ENCODE measurements at places on chromosomes 16 and 17. TPM values are rescaled to one million over a fixed set of nuclear protein-coding genes. Genes with fewer than 3 reads are reported as not detected.

The MT1M gene
- total RNA-seq: not detected

DNA sequence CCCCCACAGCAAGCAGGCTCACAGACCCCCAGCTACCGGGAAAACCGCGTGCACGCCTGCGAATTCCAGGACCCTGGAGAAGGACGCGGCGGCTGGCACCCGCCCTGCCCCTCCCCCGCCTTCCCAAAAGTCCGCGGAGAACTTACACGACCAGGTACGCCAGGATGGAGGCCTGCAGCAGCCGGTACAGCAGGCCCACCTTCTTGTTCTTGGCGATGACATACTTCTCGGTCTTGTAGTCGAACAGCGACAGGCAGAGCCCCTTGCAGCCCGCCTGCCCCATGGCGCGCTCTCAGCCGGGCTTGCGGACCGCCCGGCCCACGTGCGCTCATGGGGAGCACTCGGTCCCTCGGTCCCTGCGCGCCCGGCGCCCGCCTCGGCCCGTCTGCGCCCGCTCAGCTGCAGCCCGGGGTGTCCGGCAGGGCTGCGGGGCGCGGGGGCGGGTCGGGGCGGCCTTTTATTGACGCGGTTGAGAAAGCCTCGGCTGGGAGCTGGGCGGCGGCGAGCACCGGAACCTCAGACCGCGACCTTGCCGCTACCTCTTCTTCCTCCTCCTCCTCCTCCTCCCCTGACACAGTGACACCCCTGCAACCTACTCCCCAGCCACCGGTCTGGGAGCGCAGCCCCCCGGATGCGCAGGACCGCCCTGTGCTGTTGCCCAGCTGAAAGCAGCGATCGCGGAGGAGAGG, at the start of gene P2RX5:
TSS of gene P2RX5 (minus strand) at position 433 of the 689 bp plus-strand sequence. CDS start at position 283, 150 bp downstream.
- peak within 1 kb of the TSS; percentile 52 for H3K27ac ChIP-seq
- peak; percentile 29 for DNase-seq
- peak within 1 kb of the TSS; percentile 60 for H3K4me3 ChIP-seq
- H3K27me3 ChIP-seq: peaks cover 3% of the 10 kb centered on the region
- H3K4me1 ChIP-seq: peaks cover 52% of the 10 kb centered on the region
- H3K36me3 ChIP-seq: peaks cover 2% of the 10 kb centered on the region

The SLC5A10 gene
- 0.28 TPM for total RNA-seq

- no peaks in the 10 kb centered on the region for H3K4me1 ChIP-seq
- no peak overlapping the region for H3K4me3 ChIP-seq
- no peak for DNase-seq
- no peaks in the 10 kb centered on the region for H3K36me3 ChIP-seq
- no peaks in the 10 kb centered on the region for H3K27me3 ChIP-seq
These were observed 268.6 kb downstream of the HAPSTR1 start for GRCh38 chr16:9360075-9360474.

- no peaks in the 10 kb centered on the region for H3K27me3 ChIP-seq
- H3K4me3 ChIP-seq: no peak overlapping the region
- H3K36me3 ChIP-seq: no peaks in the 10 kb centered on the region
These were observed 68.6 kb downstream of the SDK2 start for GRCh38 chr17:73575470-73576221.

GRCh38 chr17:78301821-78302213, 58.1 kb downstream of the SOCS3 start:
- no peaks in the 10 kb centered on the region for H3K27me3 ChIP-seq
- H3K36me3 ChIP-seq: no peaks in the 10 kb centered on the region
- H3K27ac ChIP-seq: no peak overlapping the region
- H3K4me1 ChIP-seq: no peaks in the 10 kb centered on the region
- H3K4me3 ChIP-seq: no peak overlapping the region
- DNase-seq: no peak

DNA sequence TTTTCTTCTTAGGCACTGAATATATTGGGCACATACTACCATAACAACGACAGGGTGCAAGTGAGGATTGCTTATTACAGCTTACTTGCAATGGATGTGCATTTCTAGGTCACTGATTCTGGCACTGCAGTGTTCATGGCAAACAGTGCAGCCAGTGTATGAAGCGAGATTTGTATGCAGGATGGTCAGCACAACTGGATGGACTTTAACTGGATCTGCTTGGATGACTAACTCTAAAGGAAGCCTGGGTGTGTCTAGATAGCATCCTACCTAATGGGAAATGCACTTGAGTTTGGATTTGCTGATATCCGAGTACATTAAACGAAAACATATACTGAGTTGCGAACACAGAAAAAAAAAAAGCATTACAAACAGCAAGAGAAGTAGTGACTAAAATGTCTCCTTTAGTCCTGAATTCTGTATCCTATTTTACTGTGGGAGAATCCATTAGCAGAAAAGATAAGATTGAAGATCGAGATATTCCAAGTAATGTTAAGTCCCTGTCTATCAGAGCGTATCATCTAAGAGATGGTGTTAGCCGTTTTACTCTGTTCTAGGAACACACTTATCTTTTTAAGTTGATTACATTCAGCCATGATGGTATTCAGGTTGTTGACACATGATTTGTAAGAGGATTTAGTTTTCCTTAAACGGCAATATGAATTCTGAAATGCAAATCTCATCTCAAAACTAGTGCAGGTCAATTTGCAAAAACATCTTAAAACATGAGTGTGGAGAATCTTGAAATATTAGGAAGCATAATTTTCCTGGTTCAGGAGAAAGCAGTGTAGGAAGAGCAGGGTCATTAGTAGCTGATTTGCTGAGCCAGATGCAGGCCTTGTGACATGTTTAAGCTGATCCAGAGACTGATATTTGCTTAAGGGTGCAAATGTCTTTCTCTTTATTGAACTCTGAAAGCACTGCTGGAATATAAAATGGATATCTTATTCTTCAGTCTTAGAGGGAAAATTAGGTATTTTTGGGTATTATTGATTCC, 142.6 kb upstream of the CPHXL start:
- no peaks in the 10 kb centered on the region for H3K4me1 ChIP-seq
- H3K4me3 ChIP-seq: no peak overlapping the region
- H3K27me3 ChIP-seq: no peaks in the 10 kb centered on the region
- DNase-seq: no peak
- H3K36me3 ChIP-seq: no peaks in the 10 kb centered on the region
- no peak overlapping the region for H3K27ac ChIP-seq

The ALOX15B gene
- not detected for total RNA-seq

DNA sequence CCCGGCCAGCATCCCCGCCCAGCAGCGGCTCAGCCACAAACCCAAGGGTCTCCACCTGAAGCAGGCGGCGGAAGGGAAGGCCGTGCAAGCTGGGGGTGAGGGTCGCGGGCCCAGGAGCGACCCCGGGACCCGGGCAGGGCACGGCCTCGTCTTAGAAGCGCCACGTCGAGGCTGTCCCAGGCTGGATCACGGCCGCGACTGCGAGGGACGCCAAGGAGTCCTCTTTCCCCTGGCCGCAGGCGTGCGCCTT, 538 bp upstream of the CCNF start:
- H3K4me3 ChIP-seq: peak overlapping the region; percentile 70
- no peak overlapping the region for H3K27ac ChIP-seq
- H3K27me3 ChIP-seq: no peaks in the 10 kb centered on the region
- H3K36me3 ChIP-seq: peaks cover 12% of the 10 kb centered on the region
- peaks cover 19% of the 10 kb centered on the region for H3K4me1 ChIP-seq
- DNase-seq: no peak

DNA sequence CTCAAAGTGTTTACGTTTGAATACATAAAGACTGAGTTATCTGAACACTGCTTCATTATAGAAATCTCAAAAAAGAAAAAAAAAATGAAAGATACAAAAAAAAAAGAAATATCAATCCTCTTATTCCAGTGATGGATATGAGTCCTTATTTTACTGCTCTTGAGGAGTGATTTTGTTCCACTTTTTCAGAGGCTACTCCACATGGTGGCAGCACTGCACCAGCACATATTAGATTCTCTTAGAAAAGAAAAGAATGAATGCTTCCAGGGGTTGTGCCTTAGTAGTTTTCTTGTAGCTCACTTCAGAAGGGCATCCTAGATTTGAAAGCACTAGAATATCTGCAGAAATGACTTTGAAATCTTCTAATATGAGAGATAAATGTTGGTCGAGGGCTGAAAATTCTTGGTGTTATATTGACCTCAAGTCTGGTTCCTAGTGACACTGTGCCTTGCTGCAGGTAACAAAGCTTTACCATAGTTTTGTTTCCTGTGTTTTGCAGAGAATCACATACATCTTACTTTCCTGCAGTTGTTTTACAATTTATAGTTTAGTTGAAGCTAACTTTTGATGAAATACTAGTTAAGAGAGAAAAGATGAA, 25.9 kb downstream of the AP2B1 start:
- H3K4me1 ChIP-seq: no peaks in the 10 kb centered on the region
- H3K27ac ChIP-seq: no peak overlapping the region
- no peaks in the 10 kb centered on the region for H3K27me3 ChIP-seq
- peaks cover 50% of the 10 kb centered on the region for H3K36me3 ChIP-seq
- no peak for DNase-seq

The NPIPB8 gene
- total RNA-seq: not detected

The TMC5 gene
- not detected for total RNA-seq

DNA sequence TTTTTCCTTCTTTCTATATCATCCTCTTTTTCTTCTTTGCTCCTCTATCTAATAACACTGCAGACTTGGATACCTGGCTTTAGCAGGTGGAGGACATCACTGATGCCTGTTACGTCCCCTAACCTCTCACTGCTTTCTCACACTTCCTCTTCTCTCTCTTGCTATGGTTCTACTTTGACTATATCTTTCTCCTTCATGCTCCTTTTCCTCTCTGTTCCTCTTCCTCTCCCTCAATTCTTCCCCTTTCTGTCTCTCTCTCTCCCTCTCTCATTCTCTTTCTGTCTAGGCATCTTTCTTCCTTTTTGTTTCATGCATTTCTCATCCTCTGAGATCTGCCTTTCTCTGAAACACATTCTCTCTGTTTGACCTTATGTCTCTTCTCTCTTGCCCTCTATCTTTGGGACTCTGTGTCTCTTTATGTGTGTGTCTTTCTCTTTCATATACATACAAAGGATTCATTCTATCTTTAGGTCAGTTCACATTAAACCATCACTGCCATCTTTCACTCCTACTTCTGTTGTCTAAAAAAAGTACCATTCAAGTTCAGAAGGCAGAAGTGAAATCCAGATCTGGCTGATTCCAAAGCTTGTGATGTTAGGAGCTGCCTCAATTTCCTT, 353.7 kb downstream of the SHISA9 start:
- no peaks in the 10 kb centered on the region for H3K36me3 ChIP-seq
- no peaks in the 10 kb centered on the region for H3K27me3 ChIP-seq
- no peak for DNase-seq
- H3K27ac ChIP-seq: no peak overlapping the region

DNA sequence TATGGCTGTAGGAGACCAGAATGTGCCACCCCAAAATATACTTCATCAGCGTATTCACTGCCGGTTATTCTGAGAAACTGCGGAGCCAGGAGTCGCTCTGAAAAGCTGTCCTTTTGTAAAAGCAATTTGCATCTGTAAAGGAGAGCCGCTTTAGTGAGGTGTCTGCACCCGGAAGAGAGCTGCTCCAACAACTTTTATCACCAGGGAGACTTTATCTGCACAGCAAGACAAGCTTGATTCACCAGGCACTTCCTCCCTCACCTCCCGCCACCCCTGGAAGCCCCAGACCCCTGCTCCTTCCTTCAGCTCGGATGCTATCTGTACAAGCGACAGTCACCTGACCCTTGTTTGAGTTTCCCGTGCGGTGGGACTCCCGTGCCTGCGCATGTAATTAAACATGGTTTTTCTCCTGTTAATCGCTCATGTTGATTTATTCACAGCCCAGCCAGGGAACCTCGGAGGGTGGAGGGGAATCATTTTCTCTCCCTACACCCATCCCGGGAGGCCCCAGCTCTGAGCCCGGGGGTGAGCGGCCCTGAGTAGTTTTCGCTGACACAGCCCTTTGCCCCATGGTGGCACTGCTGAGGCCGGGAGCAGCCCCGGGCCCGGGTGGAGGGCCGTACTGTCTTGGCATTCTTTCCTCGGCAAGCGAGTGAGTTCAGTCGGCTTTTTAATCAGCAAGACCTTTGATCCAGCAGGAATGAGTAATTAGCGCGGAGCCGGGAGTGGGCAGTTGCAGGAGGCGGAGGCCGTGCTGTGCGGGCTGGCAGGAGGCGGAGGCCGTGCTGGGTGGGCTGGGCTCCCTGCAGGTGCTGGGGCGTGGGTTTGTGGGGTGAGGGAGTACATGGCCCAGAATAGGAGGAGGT, 222.7 kb upstream of the CIBAR2 start:
- no peaks in the 10 kb centered on the region for H3K36me3 ChIP-seq
- peaks cover 10% of the 10 kb centered on the region for H3K27me3 ChIP-seq
- peak overlapping the region; percentile 16 for H3K4me3 ChIP-seq
- H3K4me1 ChIP-seq: peaks cover 11% of the 10 kb centered on the region

DNA sequence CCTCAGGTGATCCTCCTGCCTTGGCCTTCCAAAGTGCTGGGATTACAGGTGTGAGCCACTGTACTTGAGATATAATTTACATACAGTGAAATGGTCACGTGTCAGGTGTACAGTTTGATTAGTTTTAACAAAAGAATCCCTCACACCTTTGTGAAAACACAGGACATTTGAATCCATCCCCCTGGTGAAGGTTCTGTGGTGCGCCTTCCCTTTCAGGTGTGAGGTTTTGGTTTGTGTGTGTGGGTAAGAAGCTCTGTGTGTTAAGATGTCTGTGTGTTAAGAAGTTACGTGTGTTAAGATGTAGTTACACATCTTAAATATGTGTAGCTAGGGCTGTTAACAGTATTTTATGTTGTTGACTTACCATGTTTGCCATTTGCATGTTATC, 4.4 kb downstream of the SEC14L1 start:
- H3K4me1 ChIP-seq: peaks cover 30% of the 10 kb centered on the region
- peak overlapping the region; percentile 64 for H3K27ac ChIP-seq
- DNase-seq: no peak
- H3K36me3 ChIP-seq: peaks cover 41% of the 10 kb centered on the region

DNA sequence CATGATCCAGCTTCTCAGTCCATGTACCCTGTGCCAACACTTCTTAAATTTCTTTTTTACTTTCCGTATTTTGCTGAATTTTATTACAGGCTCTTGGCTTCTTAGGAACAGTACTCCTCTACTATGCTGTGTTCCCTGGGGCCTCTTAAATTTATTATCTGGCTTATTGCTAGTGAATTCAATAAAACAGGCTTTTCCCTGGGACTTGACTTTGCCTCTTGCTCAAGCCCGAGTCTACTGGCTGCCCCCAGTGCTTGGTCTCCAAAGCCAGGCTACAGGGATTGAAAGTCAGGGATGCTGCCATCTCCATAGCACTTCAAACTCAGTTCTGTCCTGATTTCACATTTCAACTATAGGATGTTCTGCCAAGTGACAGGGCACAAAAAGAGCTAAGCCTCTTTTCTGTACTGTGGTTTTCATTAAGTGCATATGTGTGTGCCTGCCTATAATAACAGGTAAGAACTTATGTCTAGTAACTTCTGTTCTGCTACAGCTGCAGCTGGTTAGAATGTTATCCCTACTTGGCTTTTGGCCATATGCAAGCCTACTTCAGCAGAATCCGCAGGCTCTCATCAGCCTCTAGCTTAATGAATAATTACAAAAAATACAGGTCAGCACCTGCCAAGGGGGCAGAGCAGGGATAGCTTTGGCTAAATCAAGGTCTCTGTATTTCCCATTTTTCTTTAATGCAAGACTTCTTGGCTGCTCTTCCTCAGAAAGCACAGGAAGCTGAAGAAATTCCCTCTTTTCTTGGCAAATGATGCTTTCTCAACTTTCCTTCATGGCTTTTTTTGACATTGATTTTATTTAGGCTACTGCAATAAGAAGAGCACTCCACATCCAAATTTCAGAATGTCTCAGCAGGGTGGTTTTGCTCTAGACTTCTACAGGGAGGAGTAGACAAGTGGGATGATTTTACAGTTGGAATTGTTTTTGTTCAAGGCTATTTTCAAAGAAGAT, 8.2 kb downstream of the FAM20A start:
- no peak overlapping the region for H3K27ac ChIP-seq
- no peaks in the 10 kb centered on the region for H3K4me1 ChIP-seq
- DNase-seq: no peak
- no peaks in the 10 kb centered on the region for H3K36me3 ChIP-seq
